ENCODE measurements at places on chromosomes 1 and 21. TPM values are rescaled to one million over a fixed set of nuclear protein-coding genes. Genes with fewer than 3 reads are reported as not detected.

GRCh38 chr21:16536643-16537434, 807.1 kb downstream of the USP25 start:
- H3K4me3 ChIP-seq = peak overlapping the region; percentile 75
- peak overlapping the region; percentile 96 for H3K27ac ChIP-seq
- peaks cover 4% of the 10 kb centered on the region for H3K36me3 ChIP-seq

Gene ZBTB8B
- under 0.01 TPM for total RNA-seq

Gene CRTC2
- total RNA-seq = 6.8 TPM

Gene FALEC
- 0.36 TPM for total RNA-seq

Gene BRINP2
- not detected for total RNA-seq

DNA sequence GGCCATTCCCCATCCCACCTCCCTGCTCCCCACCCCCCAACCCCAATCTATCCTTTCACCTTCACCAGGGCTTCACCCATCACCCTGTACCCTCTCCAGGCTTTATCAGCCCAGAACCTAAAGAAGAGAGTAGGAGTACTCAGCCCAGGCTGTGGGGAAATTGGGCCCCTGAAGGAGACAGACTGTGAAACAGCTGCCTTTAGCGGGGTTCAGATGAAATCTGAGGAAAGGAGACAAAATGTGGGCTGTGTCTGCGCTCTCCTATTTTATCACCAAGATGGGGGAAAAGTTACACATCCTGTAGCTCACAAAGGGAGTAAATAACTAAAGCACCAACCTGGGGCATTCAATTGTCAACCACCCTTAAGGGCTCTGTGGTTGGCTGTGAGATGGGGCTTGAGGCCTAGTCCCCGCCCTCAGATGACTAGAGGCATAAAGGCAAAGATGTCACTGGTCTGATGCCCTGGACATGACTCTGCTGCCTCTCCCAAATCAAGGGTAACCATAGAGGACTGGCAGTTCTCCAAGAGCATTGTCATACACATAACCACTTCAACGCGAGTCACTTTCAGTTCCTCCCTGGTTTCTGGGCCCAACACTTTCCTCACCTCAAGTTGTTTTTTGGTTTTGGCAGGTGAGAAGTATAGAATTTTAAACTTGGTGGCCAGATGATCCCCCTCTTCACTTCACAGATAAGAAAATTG, 30.0 kb downstream of the SLC27A3 start:
- no peak overlapping the region for H3K4me3 ChIP-seq
- no peaks in the 10 kb centered on the region for H3K27me3 ChIP-seq

DNA sequence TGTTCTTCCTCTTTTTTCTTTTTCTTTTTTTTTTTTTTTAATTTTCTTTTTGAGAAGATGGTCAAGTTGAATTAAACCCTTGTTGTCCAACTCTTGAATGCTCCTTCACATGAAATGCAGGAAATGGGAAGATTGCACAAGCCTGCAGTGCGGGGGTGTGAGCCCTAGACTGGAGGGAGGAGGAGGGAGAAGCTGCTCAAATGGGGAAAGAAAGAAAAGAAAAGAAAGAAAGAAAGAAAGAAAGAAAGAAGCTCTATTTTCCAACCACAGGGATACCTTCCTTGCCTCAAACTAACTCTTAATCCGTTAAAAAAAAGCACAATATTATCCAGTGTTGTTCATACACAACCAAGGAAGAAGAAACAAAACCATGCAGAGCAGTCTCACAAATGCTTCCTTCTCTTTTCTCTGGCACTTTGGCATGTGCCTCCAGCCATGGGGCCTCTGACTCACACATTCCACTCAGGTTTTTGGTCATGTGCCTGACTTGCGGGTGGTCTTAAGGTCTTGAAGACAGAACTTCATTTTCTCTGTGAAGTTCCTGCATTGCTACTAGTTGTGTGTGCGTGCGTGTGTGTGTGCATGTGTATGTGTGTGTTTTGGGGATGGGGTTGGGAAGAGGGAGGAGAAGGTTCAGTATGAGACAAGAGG, 276.1 kb downstream of the RPS6KC1 start:
- H3K27ac ChIP-seq = peak overlapping the region; percentile 35
- no peaks in the 10 kb centered on the region for H3K36me3 ChIP-seq
- peak; percentile 39 for DNase-seq
- H3K27me3 ChIP-seq = no peaks in the 10 kb centered on the region
- H3K4me3 ChIP-seq = peak overlapping the region; percentile 7

GRCh38 chr21:14244911-14245310, 29.0 kb downstream of the RBM11 start:
- H3K27me3 ChIP-seq = no peaks in the 10 kb centered on the region
- H3K36me3 ChIP-seq = no peaks in the 10 kb centered on the region
- H3K4me3 ChIP-seq = no peak overlapping the region
- no peaks in the 10 kb centered on the region for H3K4me1 ChIP-seq
- H3K27ac ChIP-seq = no peak overlapping the region
- DNase-seq = no peak

DNA sequence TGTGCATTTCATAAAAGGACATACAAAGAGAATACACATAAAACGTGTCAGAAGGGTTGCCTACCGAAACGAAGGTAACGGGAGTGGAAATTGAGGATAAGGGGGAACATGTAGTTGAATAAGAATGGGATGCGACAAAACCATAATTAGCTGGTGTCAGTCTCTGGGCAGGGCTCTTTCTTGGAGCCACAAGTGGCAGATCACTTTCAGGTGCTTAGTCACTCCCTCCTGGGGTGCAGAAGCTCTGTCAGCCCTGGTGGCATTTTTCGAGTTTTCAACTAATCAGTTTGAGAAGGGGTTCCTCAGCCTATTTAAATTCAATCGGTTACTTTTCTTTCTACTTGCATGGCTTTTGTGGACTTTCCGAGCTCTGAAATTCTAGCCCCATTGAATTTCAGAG, 133.9 kb upstream of the IGSF21 start:
- no peaks in the 10 kb centered on the region for H3K36me3 ChIP-seq
- no peaks in the 10 kb centered on the region for H3K27me3 ChIP-seq
- no peak overlapping the region for H3K4me3 ChIP-seq
- H3K27ac ChIP-seq = no peak overlapping the region

Gene TARS2
- total RNA-seq = 10.1 TPM

Gene NPHS2
- total RNA-seq = not detected

GRCh38 chr1:199859491-199859933, 168.0 kb upstream of the NR5A2 start:
- DNase-seq = no peak
- H3K27ac ChIP-seq = no peak overlapping the region
- H3K27me3 ChIP-seq = no peaks in the 10 kb centered on the region
- H3K4me3 ChIP-seq = no peak overlapping the region

DNA sequence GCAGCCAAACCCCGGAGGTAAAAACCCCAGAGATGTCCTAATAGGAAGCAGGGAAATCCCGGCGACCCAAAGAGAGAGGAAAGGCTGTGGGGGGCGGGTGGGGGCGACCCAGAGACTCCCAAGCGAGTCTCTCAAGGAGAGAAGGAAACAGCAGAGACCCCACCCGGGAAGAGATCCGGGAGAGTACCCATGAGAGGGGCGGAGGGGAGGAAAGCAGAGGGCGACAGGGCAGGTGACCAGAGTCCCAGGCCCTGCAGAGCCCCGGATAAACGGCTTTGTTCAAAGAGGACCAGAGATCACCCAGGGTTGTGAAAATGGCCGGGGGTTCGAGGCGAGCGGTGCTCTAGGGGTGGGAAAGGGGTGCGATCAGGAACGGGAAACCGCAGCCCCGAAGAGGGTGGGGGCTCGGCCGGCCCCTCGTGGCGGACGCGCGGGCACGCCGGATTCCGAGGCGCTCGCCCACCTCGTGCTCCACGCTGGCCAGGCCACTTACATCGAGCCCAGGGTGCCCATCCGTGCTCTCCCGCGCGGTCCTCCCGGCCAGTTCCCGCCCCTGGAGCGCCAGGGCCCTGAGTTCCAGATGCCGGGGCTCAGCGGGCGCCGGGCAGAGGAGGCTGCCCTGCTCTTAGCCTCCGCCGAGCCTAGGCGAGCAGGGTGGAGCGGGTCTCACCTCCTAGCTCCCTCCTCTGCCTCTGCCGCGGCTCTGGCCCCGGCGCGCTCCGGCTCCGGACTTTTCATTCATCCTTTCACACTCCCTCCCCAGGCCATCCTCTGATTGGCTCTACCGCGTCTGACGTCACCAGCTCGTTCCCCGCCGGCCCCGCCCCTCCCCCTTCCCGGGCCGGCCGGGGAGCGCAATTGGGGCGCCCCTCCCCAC, 52.3 kb downstream of the RHBG start:
- H3K27me3 ChIP-seq = peaks cover 95% of the 10 kb centered on the region
- H3K4me3 ChIP-seq = peak overlapping the region; percentile 5
- no peaks in the 10 kb centered on the region for H3K36me3 ChIP-seq
- peak; percentile 98 for DNase-seq
- H3K4me1 ChIP-seq = peaks cover 3% of the 10 kb centered on the region

GRCh38 chr1:31348449-31348848, 24.4 kb downstream of the FABP3 start:
- no peaks in the 10 kb centered on the region for H3K27me3 ChIP-seq
- no peaks in the 10 kb centered on the region for H3K4me1 ChIP-seq
- peaks cover 30% of the 10 kb centered on the region for H3K36me3 ChIP-seq

GRCh38 chr1:234509457-234510328, 30.7 kb upstream of the TARBP1 start:
- H3K4me3 ChIP-seq = no peak overlapping the region
- H3K36me3 ChIP-seq = no peaks in the 10 kb centered on the region

DNA sequence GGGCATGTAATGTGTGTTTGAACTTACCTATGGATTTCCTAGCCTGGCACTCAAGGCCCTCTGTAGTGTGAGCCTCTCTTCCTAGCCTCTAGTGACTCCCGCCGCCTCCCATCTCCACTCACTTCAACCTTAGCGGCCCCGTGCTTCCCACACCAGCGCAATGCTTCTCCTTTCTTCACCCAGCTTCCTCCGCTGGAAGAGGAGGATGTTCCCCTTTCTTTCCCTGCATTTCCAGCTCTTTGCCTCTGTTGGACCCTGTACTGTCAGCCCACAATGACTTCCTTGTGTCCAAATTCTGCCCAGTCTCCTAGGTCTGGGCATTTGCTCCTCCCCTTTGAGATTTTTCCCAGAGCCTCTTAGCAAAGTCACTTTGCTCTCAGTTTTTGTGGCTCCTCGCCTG, 138.1 kb upstream of the IRF2BP2 start:
- peaks cover 20% of the 10 kb centered on the region for H3K4me1 ChIP-seq
- no peaks in the 10 kb centered on the region for H3K27me3 ChIP-seq
- DNase-seq = no peak
- no peak overlapping the region for H3K4me3 ChIP-seq

DNA sequence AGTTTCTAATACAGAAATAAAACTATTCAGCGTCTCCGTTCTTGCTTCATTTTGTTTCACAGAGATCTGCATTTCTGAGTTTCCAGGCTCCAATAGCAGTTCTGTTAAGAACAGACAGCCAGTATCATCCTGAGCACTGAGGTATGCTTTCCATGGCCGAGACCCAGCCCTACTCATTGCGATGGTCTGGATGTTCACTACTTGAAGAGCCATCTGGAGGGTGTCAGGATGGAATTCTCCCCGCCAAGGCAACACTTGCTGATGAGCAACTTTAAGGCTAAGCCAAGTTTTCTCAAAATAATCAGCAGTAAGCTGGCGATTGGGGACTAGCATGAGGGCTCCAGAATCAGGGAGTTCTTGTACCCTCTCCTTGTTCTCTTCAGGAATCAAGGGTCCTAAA, 7.7 kb upstream of the BCL2L15 start:
- no peak overlapping the region for H3K4me3 ChIP-seq
- peaks cover 47% of the 10 kb centered on the region for H3K36me3 ChIP-seq
- DNase-seq = no peak
- H3K27ac ChIP-seq = no peak overlapping the region
- no peaks in the 10 kb centered on the region for H3K27me3 ChIP-seq
- peaks cover 3% of the 10 kb centered on the region for H3K4me1 ChIP-seq

DNA sequence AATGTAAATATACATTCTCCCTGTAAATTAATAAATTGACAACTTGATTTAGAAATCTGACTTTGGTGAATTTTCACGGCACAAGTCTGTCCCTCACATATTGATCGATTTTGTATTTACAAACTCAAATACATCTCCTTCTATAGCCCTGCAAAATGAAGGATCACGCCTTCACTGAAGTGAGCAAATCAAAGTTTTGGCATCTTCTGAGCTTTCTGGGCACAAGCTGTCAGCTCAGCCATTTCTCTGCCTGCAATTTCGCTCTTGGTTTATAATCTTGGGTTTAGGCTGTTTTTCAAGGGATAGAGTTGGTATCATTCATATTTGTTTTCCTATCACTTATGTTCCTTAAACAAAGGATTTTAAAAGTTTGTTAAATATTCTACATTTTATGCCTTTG, 25.8 kb downstream of the ANP32E start:
- no peaks in the 10 kb centered on the region for H3K36me3 ChIP-seq
- DNase-seq = no peak
- H3K27me3 ChIP-seq = no peaks in the 10 kb centered on the region
- no peak overlapping the region for H3K27ac ChIP-seq
- H3K4me3 ChIP-seq = no peak overlapping the region
- peaks cover 9% of the 10 kb centered on the region for H3K4me1 ChIP-seq

DNA sequence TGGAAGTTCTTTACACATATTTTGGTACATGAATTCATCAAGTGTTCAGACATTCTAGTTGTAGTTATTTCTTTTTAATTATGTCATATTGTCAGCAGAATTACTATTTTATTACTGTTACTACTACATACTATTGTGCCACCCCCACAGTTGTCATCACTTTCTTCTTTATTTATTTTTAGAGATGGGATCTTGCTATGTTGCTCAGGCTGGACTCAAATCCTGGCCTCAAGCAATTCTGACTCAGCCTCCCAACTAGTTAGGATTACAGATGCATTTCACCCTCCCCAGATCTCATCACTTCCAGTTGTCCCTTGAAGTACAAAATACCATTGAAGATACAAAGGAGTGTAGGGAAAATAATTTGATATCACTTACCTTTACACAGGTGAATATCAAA, 258.0 kb downstream of the KCTD3 start:
- H3K4me1 ChIP-seq = no peaks in the 10 kb centered on the region
- H3K36me3 ChIP-seq = no peaks in the 10 kb centered on the region
- H3K27ac ChIP-seq = no peak overlapping the region
- no peaks in the 10 kb centered on the region for H3K27me3 ChIP-seq
- DNase-seq = no peak

Gene ACKR1
- not detected for total RNA-seq

Gene TSSK3
- 1.8 TPM for total RNA-seq

GRCh38 chr1:67579623-67580394, 105.2 kb upstream of the GADD45A start:
- H3K4me1 ChIP-seq = peaks cover 23% of the 10 kb centered on the region
- no peak for DNase-seq
- no peak overlapping the region for H3K27ac ChIP-seq
- no peaks in the 10 kb centered on the region for H3K27me3 ChIP-seq
- no peaks in the 10 kb centered on the region for H3K36me3 ChIP-seq

Gene DPM3
- total RNA-seq = 15.9 TPM

GRCh38 chr1:224632921-224633321, 16.8 kb downstream of the CNIH3 start:
- peaks cover 39% of the 10 kb centered on the region for H3K4me1 ChIP-seq
- no peaks in the 10 kb centered on the region for H3K36me3 ChIP-seq
- peak overlapping the region; percentile 68 for H3K27ac ChIP-seq
- no peak overlapping the region for H3K4me3 ChIP-seq
